Neural progenitor cell (in vitro differentiated cells): ENCODE measurements at places on chromosomes 4 and X. TPM values are rescaled to one million over a fixed set of nuclear protein-coding genes. Genes with fewer than 3 reads are reported as not detected.

- no peak overlapping the region for H3K4me3 ChIP-seq
- H3K27me3 ChIP-seq: no peaks in the 10 kb centered on the region
- peaks cover 13% of the 10 kb centered on the region for H3K4me1 ChIP-seq
- no peak for DNase-seq
Measured at GRCh38 chr4:110059556-110060191, 138.7 kb downstream of the ELOVL6 start.

GRCh38 chr4:692771-693554 is 4.0 kb upstream of the SLC49A3 start:
- H3K27me3 ChIP-seq: peaks cover 3% of the 10 kb centered on the region
- no peak overlapping the region for H3K27ac ChIP-seq
- no peak overlapping the region for H3K4me3 ChIP-seq

GRCh38 chr4:40749717-40750460 is at the start of gene NSUN7:
NSUN7 (plus strand) TSS chr4:40749955; CDS start chr4:40750694, 739 bp downstream.
- peak within 1 kb of the TSS; percentile 7 for H3K27ac ChIP-seq
- H3K36me3 ChIP-seq: peaks cover 14% of the 10 kb centered on the region
- H3K27me3 ChIP-seq: no peaks in the 10 kb centered on the region
- H3K4me1 ChIP-seq: peaks cover 5% of the 10 kb centered on the region
- peak within 1 kb of the TSS; percentile 66 for H3K4me3 ChIP-seq
- DNase-seq: peak; percentile 89

GRCh38 chr4:7422898-7423180 is 11.9 kb downstream of the PSAPL1 start:
- peaks cover 9% of the 10 kb centered on the region for H3K4me1 ChIP-seq
- H3K27ac ChIP-seq: no peak overlapping the region
- no peaks in the 10 kb centered on the region for H3K36me3 ChIP-seq
- no peak overlapping the region for H3K4me3 ChIP-seq

Gene RNF150
- 1.4 and 2.6 TPM in 2 replicates for total RNA-seq

- H3K36me3 ChIP-seq: no peaks in the 10 kb centered on the region
- H3K27ac ChIP-seq: no peak overlapping the region
- DNase-seq: no peak
Measured at GRCh38 chrX:76159453-76159852, 13.4 kb upstream of the PBDC1 start.

- DNase-seq: no peak
- no peaks in the 10 kb centered on the region for H3K36me3 ChIP-seq
- H3K27me3 ChIP-seq: no peaks in the 10 kb centered on the region
- no peak overlapping the region for H3K4me3 ChIP-seq
- no peaks in the 10 kb centered on the region for H3K4me1 ChIP-seq
Measured at GRCh38 chr4:64271601-64272081, 137.6 kb downstream of the TECRL start.

Gene MAGED1
- total RNA-seq: 133 and 181 TPM in 2 replicates

DNA sequence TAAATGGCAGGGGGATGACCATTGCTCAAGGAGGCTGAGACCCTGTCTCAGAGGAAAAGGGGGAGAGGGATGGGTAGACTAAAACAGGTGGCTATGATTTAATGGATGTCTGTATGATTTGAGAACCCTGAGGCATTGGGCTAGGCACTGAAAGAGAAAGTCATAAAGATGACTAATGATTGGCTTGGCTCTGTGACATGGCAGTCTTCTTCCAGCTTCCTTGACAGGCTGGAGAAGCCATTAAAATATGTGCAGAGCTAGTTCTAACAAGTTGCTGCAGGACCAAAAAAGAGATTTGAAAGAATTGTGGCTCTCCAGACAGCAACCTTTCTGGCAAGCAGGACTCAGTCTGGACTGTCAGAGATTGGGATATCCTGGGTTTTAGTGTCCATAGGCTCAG is 53.6 kb downstream of the AMER1 start:
- no peak for DNase-seq
- H3K27me3 ChIP-seq: no peaks in the 10 kb centered on the region
- H3K4me1 ChIP-seq: no peaks in the 10 kb centered on the region
- no peak overlapping the region for H3K4me3 ChIP-seq
- H3K27ac ChIP-seq: no peak overlapping the region
